ENCODE measurements at places on chromosomes 1 and 21.

DNA sequence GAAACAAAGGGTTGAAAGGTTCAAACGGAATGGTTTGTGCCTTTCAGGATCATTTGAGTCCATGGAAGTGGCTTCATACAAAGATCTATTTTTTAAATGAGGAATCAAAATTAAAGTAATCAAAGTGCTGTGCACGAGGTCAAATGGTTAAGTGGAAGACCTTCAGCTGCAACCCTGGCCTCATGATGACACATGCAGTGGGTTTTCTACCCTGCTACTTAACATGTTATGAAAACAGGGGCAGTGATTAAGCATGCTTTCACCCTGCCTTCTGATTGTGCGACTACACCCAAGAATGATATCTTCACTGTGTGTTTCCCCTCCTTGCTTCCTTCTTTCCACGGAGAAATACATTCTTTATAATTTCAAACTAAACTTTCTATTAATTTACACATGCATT, 604.2 kb downstream of the LRRIQ3 start:
- DNase-seq: no peak

GRCh38 chr1:223761411-223761810, 49.1 kb downstream of the CAPN2 start:
- no peak for DNase-seq

DNA sequence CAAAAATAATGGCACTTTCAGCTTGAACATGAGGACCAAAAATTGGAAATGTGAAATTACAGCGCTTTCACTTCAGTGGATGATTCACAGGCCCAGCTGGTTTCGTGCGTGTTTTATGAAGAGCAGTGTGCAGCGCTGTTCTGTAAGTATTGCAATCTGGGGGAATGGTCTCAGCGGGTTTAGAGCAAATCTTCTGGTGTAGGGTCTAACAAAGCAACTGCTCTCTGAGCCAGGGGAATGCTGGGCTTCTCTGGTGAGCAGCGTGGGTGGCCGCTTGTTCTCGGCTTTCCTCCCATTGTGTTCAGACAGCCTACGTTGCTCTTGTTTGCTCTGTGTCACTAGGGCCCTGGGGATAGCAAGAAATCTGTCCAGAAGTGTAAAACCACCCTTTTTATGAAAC, 42.4 kb upstream of the GADD45A start:
- no peak for DNase-seq

DNA sequence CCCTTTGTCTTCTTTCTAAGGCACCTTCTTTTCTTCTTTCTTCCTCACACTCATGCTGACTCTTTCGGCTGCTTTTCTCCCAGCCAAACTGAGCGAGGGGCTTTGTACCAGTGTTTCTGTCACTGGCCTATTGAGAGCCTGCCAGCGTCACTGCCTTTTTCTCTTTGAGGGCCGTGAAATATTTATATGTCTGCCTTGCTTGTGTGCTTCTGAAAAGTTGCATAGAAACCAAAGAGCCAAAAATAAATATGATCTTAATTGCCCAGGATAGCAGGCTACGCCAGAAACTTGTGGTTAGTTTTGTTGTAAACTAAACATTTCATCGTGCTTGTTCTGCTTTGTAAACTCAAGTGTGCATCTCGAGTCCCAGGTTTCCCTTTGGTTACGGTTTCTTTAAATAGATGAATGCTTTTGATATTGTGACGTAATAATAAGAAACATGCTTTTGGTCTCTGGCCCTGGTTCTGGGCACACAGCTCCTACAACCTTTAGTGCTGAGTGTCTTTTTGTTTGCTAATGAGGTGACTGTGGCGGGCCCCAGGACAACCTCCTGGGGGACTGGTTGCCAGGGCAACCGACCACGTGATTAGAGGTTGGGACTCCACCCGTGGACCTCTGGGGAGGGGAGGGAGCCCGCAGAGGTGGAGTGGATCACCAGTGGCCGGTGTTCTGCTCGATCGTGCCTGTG, 10.8 kb downstream of the SLC37A1 start:
- DNase-seq: no peak

DNA sequence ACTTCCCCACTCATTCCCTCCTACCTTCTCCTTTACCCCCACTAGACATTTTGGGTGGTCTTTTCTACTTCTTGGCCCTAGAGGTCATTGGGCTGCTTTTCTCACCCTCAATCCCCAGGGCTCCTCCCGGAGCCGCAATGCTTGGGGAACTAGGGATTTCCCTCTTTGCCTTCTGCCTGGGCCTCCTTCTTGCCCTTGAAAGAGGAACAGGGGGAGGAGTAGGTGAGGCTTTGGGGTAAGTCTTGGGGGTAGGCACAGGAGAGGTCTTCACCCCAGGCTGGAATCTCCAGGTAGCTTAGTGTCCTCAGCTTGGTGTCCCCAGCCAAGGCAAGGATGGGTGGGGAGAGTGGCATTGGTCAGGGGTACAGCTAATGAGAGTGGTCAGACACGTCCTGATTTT, 56.2 kb upstream of the EPS8L3 start:
- DNase-seq: no peak

Data from AML-193 (cell line).